Right renal pelvis (tissue), 4 donors: ENCODE measurements at places on chromosomes 2 and 18.

- DNase-seq: no peak
Observed at GRCh38 chr18:57869221-57869620, 66.1 kb upstream of the ATP8B1 start.

- no peak for DNase-seq
Observed at GRCh38 chr2:38374984-38375383, 2.1 kb downstream of the ATL2 start.

GRCh38 chr2:95074663-95075439, 46.8 kb downstream of the MRPS5 start:
- DNase-seq: no peak

- DNase-seq: no peak
Observed at GRCh38 chr18:5391409-5391808, 95.9 kb upstream of the ZBTB14 start.

DNA sequence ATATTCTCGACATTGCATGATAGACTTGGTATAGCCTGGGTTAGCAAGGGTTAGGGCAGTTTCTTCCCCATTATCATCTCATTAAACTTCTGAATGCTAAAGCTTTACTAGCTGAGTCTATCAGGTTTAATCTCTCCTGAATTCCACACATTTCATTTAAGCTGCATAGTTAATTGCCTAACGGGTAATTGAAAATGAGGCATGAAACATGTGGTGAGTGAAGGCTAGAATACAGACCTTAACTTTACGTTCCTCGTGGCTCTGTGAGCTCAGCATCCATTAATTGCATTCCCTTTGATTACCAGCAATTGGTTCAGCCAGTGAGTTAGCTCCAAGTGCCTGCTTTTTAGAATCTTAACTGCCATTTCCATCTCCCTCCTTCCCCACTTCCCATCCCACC, 126.5 kb upstream of the MEX3C start:
- DNase-seq: no peak

GRCh38 chr2:172072303-172072702, 13.0 kb upstream of the DLX1 start:
- DNase-seq: no peak

- no peak for DNase-seq
Observed at GRCh38 chr2:121690095-121690494, 40.8 kb upstream of the CLASP1 start.

DNA sequence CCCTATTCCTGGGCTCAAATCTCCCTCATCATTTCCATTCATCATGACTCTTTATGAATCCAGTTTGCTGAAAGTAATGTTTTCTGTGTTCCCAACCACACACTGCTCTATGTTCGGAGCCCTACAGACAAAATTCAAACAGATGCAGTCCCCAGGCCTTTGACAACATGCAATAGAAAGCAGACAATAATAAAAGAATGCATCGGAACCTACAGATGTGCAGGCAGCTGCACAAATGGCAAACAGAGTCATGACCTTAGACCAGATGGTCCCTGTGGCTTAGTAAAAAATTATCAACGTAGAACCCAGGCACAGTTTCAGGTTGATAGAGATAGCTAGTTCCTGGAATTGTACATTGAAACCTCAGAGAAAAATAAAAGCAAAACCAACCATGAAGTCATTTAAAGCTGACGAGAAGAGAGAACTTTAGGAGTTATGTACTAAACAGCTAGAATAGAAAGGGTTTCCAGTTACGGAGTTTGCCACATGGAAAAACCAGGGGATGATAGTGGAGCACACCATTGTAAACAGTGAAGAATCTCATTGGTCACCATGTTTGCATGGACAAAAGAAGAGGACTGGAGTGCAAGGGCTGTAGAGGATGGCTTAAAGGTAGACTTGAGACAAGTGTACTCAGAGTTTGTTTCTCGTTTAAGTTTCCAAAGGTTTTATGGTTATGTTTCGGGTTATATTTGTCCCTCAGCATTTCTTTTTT, 23.2 kb upstream of the ACVR1 start:
- no peak for DNase-seq

DNA sequence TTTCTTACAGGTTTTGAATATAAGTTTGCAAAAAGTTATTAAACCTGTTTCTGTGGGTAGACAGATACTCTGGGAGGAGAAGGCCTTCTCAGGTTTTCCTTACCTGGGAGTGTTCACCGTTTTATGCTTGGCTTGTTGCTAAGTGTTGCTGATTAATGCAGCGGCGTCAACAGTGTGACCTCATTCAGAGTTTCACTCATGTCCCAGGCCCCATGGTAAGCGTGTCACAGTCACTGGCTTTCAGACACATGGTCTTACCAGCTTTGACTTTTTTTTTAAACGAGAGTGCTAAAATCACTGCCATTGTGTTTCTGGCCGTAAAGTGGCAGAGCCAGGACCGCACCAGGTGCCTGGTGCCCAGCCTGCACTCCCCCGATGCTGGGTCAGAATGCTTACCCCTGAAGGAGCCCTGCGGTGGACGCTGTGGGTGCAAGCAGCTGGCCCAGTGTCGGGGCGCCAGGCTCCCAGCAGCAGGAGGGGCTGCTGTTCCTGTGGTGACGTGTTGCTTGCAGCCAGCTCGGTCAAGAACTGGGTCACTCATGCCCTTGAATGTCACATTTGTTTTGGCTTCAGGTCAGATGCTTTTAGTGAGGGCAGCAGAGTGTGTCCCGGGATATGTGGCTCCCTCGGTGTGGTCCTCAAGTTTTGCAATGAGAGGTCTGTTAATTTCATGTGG, 3.5 kb downstream of the CAPN10 start:
- DNase-seq: no peak

DNA sequence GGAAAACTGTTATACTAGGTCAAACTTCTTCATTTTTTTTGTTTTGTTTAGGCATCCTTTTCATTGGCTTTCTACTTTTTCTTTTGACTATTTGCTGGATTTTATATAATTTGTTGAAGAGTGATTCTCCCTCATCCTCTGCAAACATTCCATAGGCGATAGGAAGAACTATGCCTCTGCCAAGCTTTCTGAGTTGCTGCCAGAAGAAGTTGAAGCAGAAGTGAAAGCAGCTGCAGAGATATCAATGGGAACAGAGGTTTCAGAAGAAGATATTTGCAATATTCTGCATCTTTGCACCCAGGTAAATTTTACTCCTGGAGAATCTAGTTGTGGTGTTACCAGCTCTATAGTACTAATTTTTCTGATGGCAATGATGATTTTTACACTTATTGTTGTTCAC, 25.4 kb downstream of the NOP58 start:
- DNase-seq: no peak

DNA sequence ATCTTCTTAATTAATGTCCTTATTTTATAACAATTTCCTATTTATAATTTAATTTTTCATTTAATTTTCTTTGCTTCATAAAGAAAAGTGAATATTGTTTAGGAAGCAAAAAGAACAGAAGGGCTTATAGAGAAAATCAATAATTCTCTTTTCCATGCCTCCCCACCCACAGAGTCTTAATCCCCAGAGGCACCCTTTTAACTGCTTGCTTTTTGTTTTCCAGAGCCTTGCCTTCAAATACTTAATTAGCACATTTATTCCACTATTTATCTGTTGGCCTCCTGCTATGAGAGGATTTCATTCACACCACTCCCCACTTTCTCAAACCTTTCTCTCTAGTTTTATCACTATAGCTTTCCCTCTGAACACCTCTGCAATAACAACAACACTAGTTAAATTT, 373.6 kb downstream of the MBD2 start:
- DNase-seq: no peak

DNA sequence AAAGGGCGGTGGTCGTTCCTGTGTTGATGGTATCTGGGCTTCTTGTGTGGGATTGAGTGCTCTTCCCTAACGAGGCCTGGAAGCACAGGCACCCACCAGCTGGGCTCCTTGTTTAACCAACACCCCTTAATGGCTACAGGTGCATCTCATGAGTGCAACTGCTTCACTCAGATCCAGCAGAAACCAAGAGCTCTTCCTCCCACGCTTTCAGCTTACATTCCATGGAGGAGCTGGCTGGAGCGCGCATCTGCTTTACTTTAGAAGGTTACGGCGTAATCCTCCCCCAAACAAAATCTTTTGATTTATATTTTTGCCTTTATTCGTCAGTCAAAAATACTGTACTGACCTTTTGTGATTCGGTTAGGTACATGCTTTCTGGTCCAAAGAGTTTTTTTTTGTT, 174.7 kb downstream of the LTBP1 start:
- no peak for DNase-seq

- no peak for DNase-seq
Observed at GRCh38 chr2:151103551-151103950, 158.1 kb downstream of the RBM43 start.

DNA sequence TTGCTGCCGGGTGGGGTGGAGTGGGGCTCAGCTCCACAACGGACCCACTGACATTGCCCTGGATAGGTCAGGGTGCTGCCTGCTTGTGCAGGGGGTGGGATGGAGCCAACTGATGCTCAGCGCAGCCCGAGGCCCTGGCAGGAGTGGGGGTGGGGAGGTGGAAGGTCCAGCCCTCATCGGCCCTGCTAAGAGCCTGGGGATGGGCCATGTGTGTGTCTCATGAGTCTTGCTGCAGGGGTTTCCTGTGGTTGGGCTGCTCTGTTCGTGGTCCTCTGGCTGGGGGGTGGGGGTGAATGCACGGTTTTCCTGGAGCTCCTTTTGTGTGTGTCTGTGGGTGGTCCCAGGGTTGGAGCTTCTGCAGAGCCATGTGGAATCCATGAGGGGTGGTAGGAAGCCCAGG, 39.4 kb upstream of the GALR1 start:
- no peak for DNase-seq

GRCh38 chr2:60661073-60661738, 94.9 kb upstream of the PAPOLG start:
- DNase-seq: no peak

DNA sequence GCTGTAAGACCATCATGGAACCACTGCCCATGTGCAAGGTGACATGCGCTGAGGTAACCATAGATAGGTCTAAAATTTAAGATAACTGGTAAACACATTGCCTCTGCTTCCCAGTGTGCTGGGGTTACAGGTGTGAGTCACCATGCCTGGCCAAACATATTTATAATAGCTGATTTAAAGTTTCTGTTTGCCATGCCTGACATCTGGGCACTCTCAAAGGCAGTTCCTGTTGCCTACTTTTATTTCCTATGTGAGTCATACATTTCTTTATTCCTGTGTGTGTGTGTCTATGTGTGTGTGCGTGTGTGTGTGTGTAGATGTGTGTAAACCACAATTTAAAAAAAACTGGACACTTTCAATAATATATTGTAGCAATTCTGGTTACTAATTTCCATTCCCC, 415.2 kb upstream of the NETO1 start:
- no peak for DNase-seq

DNA sequence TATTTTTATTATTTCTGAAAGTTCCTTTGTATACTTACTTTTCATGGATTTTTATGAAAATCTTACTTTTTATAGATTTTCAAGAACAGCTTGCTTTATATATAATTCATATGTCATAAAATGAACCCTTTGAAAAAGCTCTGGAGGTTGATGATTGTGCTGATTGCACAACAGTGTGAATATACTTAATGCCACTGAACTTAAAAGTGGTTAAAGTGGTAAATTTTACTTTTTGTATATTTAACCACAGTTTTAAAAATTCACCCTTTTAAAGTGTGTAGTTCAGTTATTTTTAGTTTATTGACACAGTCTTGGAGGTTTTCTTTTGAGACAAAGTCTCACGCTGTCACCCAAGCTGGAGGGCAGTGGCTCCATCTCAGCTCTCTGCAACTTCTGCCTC, 8.4 kb downstream of the SANBR start:
- DNase-seq: no peak

DNA sequence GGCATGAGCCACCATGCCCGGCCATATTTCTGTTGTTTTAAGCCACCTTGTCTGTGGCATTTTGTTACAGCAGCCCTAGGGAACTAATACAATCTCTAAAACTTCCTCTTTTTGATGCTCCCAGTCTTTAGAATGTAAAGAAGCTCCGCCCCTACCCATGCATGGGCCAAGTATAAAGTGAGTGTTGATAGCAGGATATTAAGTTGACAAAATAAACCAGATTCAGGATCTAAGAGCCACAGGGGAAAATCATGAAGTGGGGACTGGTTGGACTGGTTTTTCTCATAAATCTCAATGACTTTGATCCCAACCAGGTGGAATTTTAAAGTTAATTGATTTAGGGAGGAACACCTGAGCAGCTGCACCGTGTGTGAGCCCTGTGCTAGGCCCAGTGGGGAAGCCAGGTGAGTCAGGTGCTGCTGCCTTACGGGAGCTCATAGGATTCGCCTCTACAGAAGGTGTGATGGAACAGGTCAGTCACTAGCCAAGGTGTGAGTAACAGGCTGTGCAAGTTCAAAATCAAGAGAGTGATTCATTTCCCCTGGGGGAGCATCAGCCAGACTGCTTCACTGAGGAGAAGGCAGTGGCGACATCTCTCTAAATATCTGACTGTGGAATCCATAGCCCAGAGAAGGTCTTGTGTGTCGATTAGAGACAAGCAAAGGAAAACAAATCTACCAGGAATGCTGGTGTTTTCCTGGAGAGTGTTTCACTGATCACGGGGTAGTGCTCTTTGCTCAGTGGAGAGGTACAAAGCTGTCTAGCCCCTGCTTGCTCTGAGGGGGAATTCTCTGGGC, 63.0 kb upstream of the MSH2 start:
- DNase-seq: no peak

- DNase-seq: no peak
Observed at GRCh38 chr18:41982942-41983660, 28.1 kb downstream of the PIK3C3 start.

- DNase-seq: no peak
Observed at GRCh38 chr18:55522011-55522410, 66.0 kb downstream of the TCF4 start.

DNA sequence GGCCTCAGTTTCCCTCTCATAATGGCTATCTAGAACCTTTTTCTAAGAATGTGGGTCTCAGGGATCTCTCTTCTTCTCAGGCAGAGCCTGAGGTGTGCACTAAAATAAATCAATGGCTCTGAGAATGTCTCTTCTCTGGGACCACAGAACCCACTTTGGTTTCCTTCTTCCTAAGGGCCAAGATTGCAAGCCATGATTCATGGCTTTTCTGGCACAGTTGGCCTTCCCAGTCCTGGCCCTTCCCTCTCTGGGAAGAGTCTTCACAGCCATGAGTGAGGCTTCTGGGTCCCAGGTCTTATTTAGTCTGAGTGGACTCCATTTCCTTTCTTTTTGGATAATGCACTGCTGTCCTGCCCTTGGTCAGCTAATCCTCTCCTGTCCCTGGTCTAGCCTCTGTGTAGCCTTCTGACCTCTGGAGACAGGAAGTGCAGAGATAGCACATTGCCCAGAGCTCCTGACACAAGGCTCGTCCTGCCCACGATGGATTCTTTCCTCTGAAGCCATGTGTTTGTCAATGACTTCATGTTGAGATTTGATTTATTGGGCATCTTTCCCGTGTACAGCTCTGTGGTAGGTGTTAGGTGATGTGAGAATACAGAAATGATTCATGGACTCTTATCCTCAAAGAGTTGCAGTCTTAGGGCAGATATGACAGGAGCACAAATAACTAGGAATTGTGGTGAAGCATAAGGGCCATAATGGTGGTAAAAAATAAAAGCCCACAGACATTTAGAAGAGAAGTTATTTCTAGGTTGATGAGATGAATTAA, 245.0 kb downstream of the CLIP4 start:
- no peak for DNase-seq

DNA sequence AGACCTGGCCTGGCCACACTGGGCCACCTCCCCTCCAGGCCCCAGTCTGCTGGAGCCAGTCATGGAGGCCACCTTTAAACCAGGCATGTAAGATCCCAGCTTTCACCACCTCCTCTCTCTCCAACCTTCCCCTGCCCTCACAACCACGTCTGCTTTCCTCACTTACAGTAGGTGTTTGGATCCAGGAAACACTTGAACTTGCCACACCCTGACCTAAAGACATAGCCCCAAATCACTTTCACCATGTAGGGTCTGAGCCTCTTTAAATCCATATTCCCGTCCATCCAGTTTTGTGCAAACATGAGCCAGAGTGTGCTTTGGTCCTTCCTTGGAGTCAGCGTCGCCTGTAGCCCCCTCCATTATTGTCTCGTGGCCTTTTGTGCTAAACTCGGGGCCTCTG, 66.8 kb downstream of the NRP2 start:
- no peak for DNase-seq
